Panc1 (cell line): ENCODE measurements at places on chromosomes 2 and 18.

GRCh38 chr2:207285473-207285815 is 119.7 kb upstream of the KLF7 start:
- DNase-seq = no peak

GRCh38 chr2:210676067-210676466 is 119.7 kb downstream of the CPS1 start:
- DNase-seq = no peak

GRCh38 chr2:239769554-239770245 is 255.4 kb downstream of the NDUFA10 start:
- no peak for DNase-seq

DNA sequence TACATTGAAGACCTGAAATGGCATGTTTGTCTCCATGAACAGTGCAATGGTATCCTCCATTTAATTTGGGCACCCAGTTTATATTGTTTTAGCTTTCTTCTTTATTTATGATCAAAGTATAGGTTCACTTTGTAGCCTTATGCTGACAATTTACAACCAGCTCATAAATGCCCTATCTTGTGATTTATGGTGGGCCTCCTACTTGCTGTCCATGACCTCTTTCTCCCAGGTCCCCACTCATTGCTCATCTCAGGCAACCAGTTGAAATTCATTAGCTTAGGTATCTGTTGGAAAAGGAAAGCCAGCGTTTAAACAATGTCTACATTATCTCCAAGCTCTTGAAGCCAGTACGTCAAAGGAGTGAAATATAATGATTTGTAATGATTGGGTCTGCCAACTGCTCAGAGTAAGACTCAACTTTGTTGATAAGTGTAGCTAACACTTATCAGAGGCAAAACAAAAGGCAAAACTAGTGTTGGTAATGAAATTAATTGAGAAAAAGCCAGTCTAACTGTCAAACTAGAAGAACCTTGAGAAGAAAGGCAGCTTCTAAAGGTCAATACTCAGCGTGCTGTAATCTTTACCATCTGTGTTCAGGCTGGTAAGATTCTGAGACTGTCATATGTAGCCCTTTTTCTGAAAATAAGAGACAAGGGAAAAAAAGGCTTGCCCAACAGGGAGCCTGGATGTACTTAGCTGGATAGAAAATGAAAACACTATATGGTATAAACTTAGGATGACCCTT is 695.9 kb downstream of the EPHA4 start:
- DNase-seq = no peak

- DNase-seq = no peak
Observed at GRCh38 chr2:29394981-29395350, 279.8 kb downstream of the CLIP4 start.

GRCh38 chr2:118994778-118995177 is 52.8 kb downstream of the MARCO start:
- no peak for DNase-seq

GRCh38 chr18:76489081-76489480 is 6.0 kb downstream of the ZNF516 start:
- no peak for DNase-seq

DNA sequence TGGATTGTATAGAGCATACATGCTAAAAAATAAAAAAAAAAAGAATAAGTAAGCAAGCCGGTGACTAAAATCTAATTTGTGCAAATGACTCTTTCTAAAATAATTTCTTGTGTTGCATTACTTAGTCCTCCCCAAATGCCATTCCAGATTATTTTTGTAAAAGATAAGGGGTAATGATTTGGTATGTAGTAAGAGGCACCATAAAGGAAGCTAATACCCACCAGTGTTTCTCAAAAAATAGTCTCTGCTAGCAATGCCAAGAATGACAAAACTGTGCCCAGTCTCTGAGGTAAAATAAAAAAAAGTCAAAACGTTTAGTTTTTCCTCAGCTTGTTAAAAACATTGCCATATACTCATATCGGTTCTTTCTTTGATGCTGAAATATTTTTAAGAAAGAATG is 2.7 kb downstream of the METTL5 start:
- no peak for DNase-seq

DNA sequence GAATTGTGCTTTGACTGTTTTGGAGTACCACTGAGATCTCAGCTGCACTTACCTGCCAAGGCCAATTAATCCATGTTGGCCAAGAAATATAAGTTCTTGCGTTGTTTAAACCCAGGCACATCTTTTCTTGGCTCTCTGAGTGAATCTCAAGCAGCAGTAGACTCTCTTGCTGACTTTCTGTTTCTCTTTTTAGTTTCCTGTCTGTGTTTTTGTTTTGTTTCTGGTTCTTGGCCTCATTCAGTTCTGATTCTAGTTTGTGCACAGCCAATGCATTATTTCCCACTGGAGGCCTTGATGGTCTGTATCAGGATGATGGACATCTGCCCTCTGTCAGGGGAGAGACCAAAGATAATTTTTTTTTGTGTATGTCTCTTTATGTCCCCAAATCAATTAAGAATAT is 379.4 kb downstream of the CDH2 start:
- DNase-seq = no peak

DNA sequence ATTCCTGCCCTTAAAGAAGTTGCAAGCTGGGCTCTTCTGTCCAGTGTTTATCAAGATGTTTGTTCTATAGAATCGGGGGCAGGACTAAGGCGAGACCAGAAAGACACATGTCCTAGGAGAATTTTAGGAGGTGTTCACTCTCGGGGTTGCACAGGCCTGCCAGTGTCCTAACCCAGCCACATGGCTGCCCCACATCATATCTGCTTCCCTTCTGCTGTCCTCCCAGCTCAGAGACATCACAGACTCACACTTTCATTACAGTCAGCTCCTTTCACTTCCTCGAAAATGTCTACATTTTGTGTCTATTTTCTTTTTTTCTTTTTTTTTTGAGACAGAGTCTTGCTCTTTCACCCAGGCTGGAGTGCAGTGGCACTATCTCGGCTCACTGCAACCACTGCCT is 10.7 kb upstream of the MRO start:
- DNase-seq = no peak

- no peak for DNase-seq
Observed at GRCh38 chr2:9532421-9532820, 23.2 kb downstream of the ADAM17 start.

DNA sequence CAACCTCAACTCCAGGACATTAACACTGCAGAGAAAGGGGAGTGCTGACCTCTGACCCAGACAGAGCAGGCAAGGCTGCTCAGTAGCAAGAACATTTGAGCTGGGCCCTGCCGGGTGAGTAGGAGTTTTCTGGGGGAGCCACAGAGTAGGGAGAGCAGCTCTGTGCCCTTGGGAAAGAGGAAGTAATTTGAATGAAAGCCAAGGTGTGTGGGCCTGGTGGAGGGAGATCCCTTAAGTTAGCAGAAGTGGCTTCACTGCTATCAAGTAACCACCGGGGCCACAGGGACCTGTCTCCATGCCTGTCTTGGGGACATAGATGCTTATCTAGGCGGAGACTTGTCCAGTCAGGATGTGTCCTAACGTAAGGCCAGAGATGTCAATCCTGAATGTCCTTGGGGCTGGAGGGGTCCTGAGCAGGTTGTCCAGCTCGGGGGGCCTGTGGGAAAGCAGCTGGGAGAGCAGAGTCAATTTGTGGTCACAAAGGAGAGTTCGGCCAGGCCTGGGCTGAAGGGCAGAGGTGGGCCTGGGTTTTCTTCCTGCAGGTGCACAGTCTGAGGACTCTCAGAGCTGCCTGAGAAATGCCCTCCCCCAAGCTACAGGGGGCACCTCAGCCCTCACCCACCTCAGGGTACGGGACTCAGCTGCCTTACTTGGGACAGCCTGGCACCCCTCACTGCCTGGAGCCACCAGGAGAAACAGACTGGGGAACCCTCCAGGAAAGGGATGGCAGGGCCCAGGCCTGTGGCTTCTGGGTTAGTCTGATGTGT is 15.0 kb upstream of the OTOF start:
- DNase-seq = no peak

DNA sequence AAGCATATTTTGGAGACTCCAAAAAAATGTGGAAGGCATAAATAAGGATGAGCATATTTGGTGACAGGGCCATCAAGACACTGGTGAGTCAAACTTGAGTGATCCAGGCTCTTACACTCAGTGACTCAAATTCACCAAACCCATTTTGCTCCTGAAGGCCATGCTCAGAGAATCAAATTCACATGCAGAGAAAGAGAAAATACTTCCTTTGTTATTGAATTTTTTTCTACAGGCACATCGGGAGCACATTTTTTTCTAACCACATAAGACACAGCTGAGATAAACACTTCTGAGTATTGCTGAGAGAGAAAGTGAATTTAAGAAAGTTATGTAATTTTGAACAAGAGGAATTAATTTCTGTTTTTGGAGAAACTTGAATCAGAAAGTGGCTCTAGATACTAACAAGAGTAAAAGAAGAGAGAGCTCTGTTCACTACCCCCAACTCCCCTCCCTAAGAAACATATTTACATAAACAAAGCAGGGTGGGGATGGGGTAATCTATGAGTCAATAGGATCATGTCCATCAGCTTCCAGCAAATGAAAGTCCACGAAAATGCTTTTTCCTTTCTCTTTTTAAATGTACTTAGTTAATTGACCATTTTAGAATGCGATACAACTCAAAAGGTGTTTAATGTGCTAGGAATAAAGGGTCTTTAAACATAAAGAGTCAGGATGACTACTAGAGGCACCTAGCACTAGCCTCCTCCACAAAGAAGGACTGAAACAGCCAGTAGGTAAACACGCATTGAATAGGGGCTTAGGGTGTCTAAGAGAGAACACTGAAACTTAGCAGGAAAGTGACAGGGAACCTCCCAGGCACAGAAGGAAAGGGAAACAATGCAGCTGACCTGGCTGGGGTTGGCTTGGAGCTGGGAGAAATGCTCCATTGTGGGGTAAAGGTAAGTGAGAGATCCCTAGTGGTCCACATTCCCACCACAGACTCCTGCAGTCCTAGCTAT is 152.3 kb downstream of the KCNE4 start:
- no peak for DNase-seq

DNA sequence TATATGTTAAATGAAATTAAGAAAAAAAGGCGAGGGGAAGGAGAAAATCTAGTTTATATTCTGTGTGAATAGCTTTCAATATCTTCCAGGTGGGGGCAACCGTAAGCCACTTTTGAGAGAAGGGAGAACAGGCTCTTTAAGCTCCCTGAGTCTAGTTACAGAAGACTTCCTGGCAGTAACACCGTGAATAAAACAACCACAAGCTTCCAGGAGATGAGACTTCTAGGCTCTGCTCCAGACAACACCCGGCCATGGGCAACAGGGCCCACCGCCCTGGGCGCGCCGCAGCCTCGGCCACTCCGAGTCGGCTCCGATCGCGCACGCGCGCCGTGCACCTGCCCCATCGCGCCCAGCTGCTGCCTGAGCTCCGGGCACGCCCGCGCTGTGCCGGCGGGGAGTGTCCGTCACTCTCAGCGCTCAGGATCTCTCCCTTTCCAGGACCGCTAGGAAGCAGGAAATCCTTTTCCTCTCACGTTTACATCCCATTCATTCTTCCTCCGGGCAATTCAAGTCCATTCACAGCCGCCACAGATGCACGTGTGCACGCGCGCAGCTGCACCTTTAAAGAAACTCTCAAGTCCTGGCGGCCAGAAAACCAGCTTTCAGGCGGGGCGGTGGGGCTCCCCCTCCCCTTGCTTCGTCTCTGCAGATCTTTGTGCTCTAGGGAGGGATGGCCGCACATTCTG is 19.4 kb upstream of the PAX3 start:
- peak; percentile 30 for DNase-seq

DNA sequence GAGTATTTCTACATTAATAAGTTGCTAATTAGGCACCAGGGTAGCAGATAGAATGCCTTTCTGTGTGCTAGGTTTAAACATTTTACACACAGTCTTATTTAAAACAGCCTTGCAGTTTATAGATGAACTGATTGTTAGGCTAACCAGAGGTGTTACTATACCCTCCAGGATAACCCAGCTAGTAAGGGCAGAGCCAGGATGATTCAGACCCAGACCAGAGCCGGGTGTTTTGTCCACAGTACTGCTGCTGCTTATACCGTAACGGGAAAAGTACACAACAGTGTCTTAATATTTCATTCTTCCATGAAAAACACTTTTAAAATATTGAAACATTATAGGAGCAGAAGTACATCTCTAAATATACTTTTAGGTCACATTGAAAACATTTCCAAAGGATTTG is 82.7 kb downstream of the MALT1 start:
- no peak for DNase-seq

DNA sequence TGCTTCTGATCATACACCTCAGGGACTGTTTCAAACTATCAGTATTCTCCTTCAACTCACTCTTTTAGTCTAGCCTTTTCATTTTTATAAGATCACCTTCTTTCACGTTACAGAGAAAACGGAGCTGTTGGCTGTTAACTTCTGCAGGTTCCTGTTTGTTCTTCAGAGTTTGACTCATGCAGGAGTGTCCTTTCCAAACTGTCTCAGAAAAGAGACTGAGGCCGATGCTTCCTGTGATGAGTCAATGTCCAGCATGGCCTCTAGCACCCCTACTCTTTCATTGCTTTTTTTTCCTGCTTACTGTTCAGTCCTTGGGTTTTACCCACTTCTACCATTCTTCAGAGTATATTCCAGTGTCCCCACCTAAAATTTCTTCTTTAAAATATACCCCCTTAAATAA is 240.8 kb upstream of the RGPD4 start:
- DNase-seq = no peak

GRCh38 chr2:113977060-113977659 is 87.3 kb downstream of the ACTR3 start:
- DNase-seq = no peak

DNA sequence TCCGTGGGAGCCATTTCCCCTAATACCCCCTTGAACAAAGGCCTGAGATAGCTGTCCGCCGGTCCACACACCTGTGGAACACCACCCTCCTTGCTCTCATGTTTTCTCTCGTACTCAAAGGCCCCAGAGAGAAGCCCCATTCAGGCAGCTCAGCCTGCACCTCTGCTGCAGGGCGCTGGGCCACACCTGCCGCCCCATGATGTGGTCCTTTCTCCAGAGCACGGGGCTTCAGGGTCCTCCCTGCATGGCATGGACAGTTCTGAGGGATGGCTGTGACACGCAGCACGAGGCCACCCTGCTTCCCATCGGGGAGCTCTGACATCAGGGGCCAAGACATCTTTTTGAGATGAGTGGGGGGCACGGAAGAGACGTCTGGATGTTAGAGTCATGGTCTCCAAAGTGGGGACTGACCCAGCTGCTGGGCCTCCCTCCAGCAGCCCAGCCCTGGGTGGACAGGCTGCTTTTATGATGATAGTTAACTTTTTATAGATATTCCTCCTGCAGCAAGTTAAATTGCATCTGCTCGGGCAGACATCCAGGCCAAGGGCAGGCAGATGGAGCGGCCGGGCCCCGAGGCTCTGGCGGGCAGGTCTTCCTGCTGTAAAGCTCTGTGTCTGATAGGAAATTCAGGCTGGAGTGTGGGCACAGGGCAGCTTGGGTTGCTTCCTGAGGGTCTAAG is 56.7 kb downstream of the SDC1 start:
- DNase-seq = no peak

DNA sequence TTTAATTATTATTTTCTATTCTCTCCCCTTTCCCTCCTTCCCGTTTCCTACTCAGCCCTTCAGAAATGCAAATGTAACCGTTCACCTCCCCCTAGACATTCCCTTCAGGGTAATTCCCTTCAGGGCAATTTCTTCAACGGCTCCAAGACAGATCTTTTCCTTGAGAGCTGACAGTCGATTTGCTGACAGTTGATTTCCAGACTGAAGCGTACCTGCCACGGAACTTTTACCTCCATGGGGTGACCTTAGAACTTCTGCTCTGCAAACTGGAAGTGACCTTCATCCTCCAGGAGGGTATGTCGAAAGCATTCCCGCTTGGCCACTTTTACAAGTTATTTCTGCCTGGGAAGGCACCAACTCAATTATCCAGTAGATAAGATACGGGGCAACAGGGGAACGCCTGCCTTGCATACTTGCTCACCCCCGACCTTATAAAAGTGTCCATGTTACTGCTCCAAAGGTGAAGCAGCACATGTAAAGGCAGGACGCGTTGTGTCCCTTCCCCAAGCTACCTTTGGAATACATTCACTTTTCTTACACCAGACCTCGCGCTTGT is 18.5 kb downstream of the B3GNT7 start:
- DNase-seq = no peak
